ENCODE measurements at places on chromosomes 11 and 22.

DNA sequence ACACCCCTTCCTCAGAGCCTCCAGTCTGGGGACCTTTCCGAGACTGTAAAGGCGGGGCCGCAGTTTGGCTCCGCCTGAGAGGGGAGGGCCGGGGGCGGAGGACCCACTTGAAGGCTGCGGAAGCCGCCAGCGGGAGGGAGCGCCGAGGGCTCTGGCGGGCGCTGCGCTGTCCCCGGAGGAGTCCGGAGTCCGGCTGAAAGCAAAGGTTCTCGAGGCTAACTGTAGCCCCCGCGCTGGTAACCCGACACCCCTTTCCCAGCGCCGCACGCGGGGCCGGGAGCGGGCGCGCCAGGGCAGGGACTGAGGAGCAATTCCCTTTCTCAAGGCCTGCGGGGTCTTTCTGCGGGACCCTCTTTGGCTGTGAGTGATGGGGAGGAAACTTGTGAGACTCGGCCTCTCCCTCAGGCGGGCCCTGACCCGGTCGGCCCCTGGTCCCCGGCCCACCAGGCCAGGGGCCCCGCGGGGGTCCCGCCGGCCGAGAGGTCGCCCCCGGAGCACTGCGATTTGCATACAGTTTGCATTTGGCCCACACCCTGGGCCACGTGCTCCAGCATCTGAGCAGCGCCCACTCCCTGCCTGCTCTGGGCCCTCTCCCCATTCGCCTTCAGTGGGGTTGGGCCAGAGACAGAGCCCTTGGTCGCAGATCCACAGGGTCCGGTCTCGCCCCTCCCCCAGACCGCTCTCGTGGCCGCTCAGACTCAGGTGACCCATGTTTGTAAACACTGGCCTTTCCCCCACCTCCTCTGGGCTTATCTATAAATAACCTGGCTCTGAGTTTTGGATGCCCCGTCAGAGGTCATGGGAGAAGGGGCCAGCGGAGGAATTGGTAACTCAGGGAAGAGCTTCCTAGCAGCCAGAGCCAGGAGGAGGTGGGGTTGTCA lies 519 bp upstream of the ART5 start:
- DNase-seq: peak; percentile 80

DNA sequence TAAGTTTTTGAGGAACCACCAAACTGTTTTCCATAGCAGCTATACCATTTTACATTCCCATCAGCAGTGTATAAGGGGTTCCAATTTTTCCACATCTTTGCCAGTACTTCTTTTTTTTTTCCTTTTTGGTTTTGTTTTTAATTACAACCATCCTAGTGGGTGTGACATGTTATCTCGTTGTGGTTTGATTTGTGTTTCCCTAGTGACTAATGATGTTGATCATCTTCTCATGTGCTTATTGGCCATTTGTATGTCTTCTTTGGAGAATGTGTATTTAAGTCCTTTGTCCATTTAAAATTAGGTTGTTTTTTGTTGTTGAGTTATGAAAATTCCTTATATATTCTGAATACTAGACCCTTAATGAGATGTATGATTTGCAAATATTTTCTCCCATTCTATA lies 59.3 kb downstream of the STIM1 start:
- DNase-seq: no peak

GRCh38 chr11:115893461-115894099 lies 389.4 kb upstream of the CADM1 start:
- no peak for DNase-seq

GRCh38 chr22:32644252-32645100 lies 157.0 kb upstream of the TIMP3 start:
- DNase-seq: no peak

GRCh38 chr22:38431266-38432010 lies 23.6 kb downstream of the KCNJ4 start:
- no peak for DNase-seq

DNA sequence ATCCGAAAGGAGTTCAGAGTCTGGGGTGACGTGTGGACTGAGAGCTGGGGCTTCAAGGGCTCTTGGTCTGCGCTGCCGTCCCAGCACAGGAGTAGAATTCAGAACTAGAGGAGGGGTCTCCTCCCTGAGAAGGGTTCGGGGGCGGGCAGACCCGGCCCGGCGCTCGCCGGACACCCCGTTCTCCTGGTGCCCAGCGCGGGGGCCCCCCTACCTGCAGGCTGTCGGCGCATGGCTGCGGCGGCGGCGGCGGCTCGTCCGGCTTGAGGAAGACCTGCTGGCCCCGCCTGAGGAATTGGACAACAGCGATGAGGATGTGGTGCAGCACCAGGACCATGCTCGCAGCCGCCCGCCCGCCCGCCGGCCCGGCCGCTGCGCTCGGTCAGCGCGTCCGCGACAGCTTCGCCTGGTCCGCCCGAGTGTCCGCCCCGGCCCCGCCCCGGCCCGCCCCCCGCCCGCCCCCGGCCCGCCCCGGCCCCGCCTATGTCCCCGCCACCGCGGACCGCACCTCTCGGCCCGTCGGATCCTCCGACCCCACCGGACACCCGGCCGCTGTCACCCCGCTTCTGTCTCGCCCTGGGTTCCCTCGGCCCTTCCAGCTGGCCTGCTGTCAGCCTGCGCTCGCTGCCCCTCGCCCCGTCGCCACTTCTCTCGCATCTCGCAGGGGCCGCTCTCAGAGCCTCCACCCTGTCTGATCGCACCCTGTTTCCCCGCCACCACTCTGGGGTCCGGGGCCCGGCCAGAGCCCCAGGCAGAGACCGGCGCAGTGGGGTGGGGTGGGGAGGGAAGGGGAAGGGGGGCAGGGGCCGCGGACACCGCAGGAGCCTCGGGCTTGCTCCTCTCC lies 32.0 kb downstream of the PDE2A start:
- peak; percentile 51 for DNase-seq

GRCh38 chr11:128533472-128533871 lies 53.9 kb downstream of the ETS1 start:
- no peak for DNase-seq

DNA sequence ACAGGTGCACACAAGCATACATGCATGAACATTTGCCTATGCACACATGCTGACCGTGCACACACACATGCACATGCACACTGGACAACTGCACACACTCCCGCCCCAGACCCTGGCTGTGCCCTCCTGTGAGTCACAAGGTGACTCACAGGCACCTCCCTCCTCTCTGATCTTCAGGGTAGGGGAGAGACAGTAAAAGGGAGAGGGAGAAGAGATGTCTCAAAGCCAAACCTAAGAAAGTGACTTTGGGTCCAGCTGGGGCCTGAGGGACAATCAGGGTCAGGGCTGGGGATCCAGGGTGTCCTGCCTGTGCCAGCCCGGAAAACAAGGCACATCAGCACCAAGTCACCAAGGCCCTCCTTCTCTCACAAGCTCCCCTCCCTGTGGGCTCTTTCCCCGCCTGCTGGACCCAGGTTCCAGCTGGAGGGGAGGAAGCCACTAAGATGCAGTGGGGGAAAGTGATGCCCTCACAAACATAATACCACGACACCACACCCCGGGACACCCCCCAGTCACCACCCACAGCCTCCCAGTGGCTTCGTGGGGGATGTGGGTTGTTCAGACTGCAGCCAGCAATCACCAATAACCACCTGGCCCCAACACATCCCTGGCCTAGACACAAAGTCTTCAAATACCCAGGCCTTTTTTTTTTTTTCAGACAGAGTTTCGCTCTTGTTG lies 39.3 kb downstream of the PDGFB start:
- DNase-seq: no peak

GRCh38 chr22:20191000-20191515 lies 40.2 kb upstream of the CCDC188 start:
- DNase-seq: no peak

DNA sequence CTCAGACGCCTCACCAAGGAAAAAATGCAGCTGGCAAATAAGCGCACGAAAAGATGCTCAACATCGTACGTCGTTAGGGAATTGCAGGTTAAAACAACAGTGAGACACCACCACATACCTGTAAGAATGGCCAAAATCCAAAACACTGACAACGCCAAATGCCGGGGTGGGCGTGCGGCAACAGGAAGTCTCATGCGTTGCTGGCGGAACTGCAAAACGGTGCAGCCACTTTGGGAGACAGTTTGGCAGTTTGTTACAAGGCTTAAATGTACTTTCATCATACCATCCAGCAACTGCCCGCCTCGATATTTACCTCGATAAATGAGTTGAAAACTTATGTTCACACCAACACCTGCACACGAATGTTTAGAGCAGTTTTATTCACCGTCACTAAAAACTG lies 7.5 kb upstream of the CTSD start:
- no peak for DNase-seq

DNA sequence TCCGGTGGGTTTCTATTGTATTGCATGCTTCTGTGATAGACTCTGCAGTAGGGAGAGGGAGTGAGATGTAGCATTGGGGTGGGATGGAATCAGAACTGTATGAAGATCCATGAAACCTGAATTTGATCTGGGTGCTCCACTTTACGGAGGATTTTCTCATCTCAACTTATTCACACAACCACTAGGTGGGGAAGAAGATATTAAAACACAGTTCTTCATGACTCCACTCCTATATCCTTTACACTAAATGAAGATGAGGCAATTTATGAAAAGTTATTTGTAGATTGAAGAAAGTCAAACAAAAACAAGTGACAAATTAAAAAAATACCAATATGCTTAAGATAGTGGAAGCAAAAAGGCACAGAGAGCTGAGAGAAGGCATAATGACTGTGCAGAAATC lies 92.6 kb upstream of the PDGFD start:
- DNase-seq: no peak

DNA sequence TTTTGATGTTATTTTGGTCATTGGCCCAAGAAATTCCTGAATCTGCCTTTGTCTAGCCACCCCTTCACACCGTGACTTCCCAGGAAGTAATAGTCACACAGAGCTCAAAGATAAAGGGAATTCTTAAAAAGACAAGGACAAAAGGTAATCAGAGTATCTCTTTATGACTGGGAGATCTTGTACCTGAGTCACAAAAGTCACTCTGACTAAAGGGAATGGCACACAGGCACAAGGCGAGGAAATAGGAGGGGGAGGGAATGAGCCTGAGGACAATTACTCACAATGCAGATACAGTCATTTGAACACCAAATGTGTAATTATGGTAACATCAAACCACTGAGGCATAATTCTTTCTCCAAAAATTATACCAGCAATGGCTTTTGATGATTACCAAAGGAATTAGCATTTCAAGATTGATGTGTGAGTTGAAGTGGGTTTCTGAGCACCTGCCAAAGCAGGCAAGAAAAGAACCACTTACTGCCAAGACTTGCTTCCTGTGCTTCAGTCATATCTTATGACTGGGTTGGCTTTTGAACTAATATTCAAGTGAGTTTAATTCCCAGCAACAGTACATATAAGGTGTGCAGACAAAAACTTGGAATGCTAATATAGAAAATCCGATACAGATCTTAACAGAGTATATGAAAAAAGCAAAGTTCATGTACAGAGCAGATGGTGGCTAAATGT lies 856.4 kb downstream of the LRRC4C start:
- no peak for DNase-seq

DNA sequence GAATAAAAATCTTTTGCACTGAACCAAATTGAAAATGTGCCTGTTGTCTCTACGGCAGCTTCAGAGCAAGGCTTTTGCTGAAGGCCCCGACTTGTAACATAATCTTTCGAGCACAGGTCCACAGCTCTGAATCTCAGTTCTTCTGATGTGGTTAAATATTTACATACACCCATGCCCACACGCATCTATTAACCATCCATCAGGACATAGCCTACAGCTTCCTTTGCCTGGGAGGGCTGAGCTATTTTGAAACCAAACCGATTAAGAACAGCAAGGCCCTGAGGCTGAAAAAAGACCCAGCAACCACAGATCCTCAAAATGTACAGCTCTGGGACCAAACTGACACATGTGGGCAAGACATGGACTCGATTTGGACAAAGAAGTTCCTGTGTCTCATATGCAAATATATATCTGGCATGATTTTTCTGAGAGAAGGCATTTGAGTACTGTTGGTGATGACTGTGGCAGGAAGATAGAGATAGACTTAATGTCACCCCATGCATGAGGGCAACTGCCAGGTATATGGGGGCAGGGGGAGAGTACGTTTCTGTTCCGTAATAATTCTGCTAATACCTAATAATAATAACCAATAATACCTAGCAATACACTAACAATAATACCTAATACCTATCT lies 322.7 kb upstream of the PLET1 start:
- DNase-seq: no peak

GRCh38 chr22:47997052-47997590 lies 1234.7 kb downstream of the TBC1D22A start:
- DNase-seq: no peak

- DNase-seq: no peak
Observed at GRCh38 chr11:28337701-28338100, 229.5 kb downstream of the METTL15 start.

DNA sequence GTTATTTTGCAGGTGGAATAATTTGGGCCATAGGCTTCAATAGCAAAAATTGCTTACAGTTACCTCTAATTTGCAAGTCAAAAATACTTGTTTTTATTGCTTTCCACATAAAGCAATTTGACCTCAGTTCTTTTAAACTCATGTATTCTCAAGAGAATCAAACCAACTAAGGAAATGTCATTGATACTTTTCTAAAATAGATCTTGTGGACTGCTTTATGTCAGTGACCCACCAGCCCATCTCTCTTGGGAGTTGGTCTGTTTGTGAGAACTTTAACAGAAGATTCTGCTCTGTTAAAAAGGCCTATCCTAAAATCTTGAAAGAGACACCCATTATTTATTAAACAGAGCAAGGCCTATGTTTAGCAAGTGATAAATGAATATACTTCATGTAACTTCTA lies 75.2 kb downstream of the DDIAS start:
- no peak for DNase-seq

- no peak for DNase-seq
Observed at GRCh38 chr11:5088556-5088955, 19.2 kb downstream of the OR52E1 start.

DNA sequence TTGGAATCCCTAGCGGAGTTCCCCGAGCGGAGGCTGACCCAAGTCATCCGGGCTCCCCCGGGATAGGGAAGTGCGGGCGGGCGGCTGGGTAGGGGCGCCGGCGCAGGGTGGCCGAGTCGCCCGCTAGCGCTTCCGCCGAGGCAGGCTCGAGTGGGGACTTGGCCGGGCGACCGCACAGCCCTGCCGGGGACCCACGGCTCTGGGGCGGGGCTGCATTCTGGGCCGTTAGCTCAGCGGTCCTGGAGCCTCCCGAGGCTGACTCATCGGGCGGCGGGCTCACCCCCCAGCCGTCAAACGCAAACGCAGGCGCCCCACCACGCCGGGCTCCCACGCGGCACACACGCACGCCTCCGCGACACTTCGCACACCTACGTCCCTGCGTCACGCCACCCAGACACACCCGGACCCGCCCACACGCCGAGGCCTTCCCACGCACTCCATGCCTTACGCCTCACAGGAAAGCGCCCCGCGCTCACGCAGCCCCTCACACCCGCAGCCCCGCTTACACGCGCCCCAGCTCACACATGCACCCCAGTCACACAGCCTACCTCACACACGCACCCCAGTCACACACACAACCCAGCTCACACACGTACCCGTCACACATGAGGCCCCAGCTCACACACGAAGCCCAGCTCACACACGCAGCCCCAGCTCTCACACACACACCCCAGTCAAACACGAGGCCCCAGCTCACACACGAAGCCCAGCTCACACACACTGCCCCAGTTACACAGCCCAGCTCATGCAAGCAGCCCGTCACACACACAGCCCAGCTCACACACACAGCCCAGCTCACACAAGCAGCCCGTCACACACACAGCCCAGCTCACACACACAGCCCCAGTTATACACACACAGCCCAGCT lies 1.2 kb downstream of the PHLDB1 start:
- DNase-seq: peak; percentile 45
